Stimulated activated CD4-positive, alpha-beta T cell treated with anti-CD3 and anti-CD28 coated beads, TNF-alpha, amount 100 ng/mL, for 24 hours (primary cell): ENCODE measurements at places on chromosomes 5 and 9.

DNA sequence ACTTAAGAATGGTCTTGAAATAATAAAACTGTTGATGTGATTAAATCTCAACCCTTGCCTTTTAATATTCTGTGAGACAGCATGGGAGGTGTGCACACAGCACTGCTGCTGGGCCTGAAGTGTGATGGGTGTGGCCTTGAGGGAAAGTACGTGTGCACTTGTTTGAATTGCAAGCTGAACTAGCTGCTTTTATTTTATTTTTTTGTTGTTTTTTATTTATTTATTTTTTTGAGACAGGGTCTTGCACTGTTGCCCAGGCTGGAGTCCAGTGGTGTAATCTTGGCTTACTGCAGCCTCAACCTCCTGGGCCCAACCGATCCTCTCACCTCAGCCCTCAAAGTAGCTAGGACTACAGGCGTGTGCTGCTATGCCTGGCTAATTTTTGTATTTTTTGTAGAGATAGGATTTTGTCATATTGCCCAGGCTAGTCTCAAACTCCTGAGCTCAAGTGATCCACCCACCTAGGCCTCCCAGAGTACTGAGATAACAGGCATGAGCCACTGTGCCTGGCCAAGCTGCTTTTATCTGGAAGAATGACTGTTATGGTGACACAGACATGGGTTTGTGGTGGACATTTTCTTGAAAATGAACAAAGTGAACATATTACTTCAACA is 58.9 kb downstream of the GPR107 start:
- DNase-seq, result no peak

DNA sequence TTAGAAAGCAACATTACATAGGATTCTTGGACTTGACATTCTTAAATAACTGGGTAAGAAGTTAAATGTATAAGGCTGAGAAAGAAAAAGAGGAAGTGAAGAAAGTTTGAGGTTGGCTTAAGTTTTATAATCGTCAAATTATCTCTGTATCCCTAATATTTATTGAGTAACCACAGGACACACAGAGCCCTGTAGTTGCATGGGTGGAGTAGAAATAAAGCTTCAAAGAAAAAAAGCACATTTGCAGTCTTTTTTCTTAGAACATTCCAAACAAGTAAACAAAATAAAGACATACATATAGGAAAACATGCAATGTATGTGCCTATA is 137.0 kb downstream of the CCDC192 start:
- DNase-seq, result no peak

- DNase-seq, result no peak
These were observed 72.0 kb downstream of the RETREG1 start for GRCh38 chr5:16544607-16545374.

DNA sequence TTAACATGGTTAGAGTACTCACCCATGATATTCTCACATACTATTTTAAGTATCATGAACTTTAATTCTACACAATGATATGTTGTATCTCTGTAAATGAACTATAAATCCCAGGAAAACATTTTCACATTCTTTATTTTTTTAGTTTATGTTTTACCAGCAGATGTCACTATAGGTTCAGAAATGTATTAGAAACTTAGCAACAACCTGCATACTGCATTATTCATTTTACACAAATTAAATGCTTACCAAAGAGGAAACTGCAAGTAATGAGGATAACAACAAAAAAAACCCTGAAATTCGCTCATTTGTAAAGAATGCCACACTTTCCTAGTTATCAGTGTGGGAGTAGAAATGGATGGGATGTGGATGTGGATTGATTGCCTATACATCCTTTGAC is 217.5 kb upstream of the OTULINL start:
- DNase-seq, result no peak

- no peak for DNase-seq
These were observed 106.0 kb upstream of the CACNA1B start for GRCh38 chr9:137771580-137771979.

- no peak for DNase-seq
These were observed 198.5 kb upstream of the PTGER4 start for GRCh38 chr5:40481241-40481640.

- DNase-seq, result no peak
These were observed 50.7 kb downstream of the KCNV2 start for GRCh38 chr9:2767800-2768677.

DNA sequence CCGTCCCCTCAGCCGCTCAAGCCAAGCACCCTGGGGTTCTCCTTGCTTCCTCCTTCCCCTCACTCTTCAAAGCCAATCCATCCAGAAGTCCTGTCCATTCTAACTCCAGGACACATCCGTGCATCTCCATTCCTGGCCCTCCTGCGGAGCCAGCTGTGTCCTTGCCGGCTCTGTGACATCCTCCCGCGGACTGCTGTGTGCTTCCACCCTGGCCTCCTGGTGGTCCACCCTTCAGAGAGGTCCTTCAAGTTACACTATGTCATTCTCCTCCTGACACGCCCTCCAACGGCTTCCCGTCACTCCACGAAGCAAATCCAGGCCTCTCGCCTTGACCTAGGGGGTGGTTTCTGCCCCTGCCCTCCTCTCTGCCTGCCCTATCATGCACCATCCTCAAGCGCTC is 13.0 kb upstream of the SCGB3A1 start:
- no peak for DNase-seq

DNA sequence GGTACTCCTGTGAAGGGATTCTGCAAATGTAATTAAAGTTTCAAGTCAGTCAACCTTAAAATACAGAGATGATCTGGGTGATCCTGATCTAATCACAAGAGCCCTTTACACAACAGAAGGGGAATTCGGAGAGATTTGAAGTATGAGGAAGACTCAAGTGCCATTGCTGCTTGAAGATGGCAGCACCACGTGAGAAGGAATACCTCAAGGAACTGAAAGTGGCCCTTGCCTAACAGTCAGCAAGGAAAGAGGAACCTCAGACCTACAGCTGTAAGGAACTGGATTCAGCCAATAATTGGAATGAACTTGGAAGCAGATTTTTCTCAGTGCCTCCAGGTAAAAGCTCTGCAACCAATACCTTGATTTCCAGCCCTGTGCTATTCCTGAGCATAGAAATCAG is 87.4 kb downstream of the THBS4 start:
- no peak for DNase-seq

DNA sequence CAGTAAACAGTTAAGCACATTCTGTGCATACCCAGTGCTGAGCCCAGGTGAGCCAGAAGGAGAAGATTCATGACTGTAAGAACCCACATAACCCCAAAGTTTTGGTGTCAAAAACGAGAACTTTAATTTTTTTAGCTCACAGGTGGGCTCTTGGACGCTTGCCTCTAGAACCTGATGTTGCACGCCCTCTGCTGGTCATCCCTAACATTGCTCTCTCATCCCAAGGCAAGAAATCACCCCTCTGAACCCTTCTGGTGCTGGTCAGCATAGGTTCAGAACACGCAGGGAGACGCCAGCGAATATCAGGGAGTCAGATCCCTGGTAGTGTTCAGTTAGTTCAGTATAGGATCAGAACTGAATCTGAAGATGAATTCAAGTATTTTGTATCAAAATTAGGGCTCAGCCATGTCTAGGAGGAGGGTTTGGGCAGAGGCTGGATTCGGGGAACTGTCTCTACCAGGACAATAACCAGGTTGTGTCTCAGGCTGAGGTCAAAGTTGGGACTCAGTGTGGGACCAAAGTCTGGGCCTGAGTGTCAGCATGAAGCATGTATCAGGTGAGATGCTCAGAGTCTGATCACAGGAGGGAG is 4.1 kb upstream of the DNAJB5 start:
- DNase-seq, result peak; percentile 65

- DNase-seq, result no peak
These were observed 72.6 kb downstream of the FGF1 start for GRCh38 chr5:142613271-142613671.

GRCh38 chr9:6757456-6758247 is at the start of gene KDM4C:
KDM4C (plus strand) TSS chr9:6757973; CDS start chr9:6792989, 35,016 bp downstream.
- DNase-seq, result peak; percentile 87

GRCh38 chr9:18106006-18106560 is 367.9 kb upstream of the ADAMTSL1 start:
- no peak for DNase-seq

DNA sequence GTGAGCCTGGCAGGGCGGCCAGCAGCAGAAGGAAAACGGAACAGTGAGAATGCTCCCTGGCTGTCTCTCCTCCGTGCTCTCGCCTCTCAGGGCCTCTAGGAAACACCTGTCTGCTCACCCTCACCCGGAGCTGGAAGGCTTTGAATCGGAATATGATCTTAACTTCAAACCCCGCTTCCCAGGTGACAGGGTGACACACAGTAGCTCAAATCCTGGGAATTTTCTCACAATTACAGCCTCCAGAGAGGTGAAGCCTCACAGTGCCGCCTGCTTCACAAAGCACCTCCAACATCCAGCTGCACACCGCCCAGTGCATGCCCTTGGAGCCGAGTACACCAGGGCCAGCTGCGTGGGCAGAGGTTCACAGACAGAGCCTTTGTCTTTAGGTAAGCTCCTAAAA is 12.5 kb downstream of the SEC16A start:
- no peak for DNase-seq

GRCh38 chr9:94772639-94773303 is 46.3 kb downstream of the AOPEP start:
- DNase-seq, result no peak

GRCh38 chr9:86713970-86714369 is 233.3 kb downstream of the GAS1 start:
- DNase-seq, result no peak

DNA sequence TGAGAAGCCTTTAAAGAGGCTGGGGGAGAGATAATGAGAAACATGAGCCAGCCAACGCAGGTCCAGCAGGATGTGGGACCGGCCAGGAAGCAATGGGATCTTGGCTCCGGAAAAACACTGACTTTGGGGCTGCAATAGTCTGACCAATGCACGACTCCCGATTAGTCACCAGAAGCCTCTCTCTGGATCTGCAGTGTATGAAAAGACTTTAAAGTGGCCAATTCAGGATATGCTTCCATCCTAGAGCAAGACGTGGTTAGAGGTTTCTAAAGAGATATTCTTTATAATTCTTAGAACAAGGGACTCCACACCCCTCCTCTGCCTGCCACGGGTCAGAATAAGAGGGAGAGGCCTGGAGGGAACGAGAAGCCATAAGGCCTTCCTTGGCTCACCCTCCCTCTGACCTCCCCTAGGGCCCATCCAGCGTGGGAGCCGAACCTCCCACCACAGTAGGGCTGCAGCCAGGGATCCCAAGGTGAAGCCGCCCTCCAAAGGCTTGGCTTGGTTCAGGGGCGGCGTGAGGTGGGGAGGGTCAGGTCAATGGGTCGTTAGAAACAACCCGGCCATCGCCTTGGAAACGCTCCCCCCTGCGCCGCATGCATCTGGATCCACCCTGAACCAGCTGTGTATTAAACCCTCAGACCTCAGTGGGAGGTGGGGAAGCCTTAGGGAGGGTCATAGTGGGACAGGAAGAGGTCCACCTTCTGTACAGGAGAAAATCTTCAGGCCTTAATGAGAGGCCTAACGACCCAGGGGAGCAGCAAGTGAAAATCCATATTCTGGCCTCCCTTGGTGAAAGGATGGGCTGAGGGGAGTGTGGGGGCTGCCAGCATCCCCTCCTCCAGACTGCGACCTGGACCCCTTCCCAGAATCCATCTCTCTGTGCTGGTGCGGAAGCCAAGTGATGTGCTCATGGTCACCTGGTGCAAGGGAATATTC is 11.1 kb downstream of the FGF1 start:
- no peak for DNase-seq

DNA sequence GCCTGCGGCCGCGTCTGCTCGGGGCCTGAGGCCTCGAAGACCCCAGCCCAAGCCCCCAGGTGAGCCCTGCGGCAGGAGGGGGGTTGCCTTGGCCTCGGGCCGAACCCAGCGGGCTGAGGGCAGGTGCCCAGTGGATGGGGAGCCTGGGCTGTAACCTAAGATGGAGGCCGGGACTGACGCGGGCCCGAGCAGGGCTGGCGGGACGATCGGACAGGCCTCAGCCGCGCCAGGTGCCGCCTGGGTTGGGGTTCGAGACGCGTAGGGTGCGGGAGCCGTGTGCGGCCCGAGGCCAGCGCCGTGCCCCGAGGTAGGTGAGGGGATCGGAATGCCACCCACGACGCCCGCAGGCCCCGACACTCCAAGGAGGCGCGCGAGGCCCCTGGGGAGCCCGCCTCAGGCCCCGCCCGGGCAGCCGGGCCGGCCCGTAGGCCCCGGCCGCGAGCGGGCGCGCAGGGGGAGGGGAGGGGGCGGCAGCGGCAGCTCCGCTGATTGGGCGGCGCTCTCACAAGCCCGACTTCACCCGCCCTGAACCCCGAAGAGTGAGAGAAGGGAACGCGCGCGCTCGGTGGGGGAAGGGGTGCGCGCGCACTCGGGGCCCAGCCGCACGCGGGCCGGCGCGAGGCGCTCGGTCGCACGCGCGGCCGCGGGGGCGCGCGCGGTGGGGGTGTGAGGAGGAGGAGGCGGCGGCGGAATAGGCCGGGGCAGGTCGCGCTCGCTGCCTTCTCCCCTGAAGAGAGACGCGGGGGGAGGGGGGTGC is at the start of gene NSD1:
Gene NSD1, plus strand, starts transcription at position 678 of the 757 bp plus-strand sequence. CDS start 1,331 bp downstream, outside the sequence.
- DNase-seq, result peak; percentile 71

GRCh38 chr5:148209151-148209770 is 6.4 kb downstream of the SPINK6 start:
- DNase-seq, result no peak

GRCh38 chr9:86983620-86984259 is 36.4 kb upstream of the GAS1 start:
- no peak for DNase-seq
